IPS DF 6.9 (cell line): ENCODE measurements at places on chromosomes 7 and 10.

DNA sequence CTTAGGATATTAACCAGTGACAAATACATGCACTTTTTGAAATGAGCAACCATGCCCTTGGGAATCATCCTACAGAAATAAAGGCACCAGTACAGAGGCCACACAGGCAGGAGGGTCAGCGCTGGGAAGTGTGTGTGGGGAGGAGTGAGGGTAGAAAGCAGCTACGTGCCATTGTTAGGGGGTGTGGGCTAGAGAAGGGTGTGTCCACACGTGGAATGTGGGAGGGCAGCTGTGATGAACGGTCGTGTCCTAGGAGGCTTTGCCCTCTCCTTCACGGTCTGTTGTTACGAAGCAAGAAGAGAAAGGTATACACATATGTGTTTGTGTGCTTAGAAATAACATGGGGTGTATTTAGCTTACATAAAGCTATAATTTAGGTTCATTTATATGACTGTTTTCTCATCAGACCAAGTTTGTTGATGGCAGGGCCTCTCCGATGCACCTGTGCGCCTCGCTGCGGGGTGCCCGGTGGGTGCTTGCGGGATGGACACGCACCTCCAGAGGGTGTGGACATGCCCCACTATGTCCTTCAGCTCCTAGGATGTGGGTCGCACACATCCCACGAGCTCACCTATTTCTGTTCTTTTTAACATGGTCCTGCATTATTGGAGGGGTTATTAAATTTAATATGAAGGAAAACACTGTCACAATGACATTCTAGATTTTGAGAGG lies 16.9 kb upstream of the GET4 start:
- no peak for DNase-seq

DNA sequence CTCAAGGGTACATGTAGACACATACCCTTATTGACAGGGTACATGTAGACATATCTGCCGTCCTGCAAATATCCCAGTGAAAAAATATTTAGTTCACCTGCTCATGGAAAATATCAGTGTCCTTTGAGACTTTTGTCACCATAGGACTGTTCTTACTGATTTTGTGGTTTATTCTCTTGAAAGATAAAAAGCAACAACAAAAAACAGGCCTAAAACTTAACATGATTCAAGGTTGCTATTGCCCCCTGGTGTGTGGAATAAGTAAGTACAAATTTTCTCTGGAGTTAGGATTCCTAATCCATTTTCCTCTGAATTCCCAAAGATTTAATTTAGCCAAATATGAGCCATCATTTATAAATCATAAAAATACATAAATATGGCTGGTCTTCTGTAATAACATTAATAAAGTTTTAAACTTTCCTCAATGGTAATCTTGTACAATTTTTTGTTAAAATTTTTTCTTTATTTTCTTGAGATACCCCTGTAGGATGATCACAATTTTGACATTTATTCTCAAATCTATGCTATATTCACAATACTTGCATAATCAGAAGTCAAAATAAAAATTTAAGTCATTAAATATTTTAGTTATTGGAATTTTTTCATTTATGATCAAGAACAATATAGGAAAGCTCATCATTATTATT lies 741.4 kb upstream of the POT1 start:
- no peak for DNase-seq

GRCh38 chr7:77879272-77879671 lies 80.7 kb downstream of the PHTF2 start:
- no peak for DNase-seq

DNA sequence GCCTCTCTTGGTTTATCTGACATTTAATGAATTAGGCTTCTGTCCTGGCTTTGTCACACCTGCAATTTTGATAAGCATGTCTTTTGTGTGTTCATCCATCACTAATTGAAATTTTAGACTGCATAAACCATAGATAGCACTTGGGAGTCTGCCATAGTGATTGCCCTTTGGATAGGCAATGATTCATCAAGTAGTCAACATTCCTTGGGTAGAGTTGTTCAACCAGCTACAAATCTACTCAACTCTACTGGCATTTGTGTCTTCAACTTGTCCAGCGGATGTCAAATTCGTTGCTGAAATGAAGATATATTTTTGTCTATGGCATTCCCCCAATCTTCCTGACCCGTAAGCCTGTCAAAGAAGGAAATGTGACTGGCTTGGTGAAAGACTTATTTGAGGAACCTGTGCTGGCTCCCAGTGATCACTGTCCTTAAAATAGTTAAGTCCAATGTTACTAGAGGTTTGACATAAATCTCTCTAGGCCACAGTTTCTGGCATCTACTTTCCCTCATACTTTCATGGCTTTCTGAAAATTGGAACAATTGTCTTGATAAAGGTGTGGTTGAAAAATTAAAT lies 33.7 kb upstream of the CREB5 start:
- DNase-seq = no peak

GRCh38 chr10:102701272-102701671 lies 12.9 kb downstream of the ARL3 start:
- DNase-seq = no peak

DNA sequence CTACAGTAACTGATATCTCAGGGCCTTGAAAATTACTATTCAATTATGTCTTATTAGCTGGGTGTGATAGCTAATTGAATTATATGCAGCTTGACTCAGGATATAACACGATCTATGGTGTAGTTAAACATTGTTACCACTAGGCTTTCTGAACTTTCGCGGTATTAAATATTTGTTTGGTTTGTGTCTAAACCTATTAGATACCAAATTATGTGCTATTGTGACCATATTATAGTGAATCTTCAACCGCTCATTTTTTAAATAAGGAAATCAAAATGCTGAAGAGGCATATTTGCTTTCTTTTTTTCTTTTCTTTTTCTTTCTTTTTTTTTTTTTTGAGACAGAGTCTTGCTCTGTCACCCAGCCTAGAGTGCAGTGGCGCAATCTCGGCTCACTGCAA lies 99.3 kb upstream of the RSU1 start:
- no peak for DNase-seq

DNA sequence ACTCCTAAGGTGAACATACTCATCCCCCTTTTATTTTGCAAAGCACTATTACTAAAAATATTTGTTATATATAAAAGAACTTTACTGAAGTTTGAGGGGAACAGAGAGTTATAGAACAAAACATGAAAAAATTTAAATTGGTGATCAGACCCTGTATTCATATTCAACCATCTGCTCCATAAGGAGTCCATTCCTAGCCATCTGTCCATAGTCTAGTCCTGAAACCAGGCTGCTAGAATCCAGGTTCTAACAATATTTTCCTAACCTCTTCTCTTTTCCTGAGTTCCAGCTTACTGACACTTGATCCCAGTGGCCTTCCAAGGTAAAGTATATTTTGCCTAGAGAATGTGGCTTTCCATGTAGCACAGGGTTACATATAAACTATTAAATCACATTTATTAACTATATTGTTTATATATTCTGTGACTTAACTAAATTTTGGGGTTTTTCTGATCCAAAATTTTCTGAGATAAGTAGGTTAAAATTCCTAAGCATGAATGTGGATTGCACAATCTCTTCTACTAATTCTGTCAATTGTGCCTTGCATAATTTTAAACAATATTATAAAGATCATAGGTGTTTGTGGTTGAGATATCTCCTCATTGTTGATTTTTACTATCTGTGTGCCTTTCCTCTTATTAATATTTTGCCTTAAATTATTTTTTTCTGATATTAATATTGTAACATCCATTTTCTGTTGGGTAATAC lies 137.6 kb upstream of the MAGI2 start:
- DNase-seq = no peak

- no peak for DNase-seq
Observed at GRCh38 chr7:128781851-128782250, 6.3 kb upstream of the OPN1SW start.

DNA sequence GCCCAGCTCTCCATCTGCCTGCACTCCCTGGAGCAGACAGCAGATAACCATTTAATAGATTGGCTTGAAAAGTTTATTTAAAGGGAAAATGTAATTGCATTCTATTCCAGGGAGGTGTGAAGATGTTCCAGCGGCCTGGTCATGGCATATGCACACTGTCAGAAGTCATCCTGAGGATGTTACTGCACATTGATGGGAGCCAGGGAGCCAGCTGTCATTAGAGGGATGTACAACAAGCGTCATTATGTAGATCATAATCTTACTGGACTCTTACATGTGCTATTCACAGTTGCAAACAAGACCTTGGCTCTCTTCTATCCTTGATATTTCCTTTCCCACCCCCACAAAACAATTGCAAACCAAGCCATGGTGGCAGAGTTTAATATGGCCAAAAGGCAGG lies 65.4 kb downstream of the FAM204A start:
- DNase-seq = no peak

GRCh38 chr10:13839430-13839990 lies 252.7 kb downstream of the PRPF18 start:
- no peak for DNase-seq

GRCh38 chr10:17607603-17608332 lies 9.4 kb downstream of the HACD1 start:
- DNase-seq = peak; percentile 11

- no peak for DNase-seq
Observed at GRCh38 chr7:155161690-155162089, 91.6 kb downstream of the HTR5A start.

DNA sequence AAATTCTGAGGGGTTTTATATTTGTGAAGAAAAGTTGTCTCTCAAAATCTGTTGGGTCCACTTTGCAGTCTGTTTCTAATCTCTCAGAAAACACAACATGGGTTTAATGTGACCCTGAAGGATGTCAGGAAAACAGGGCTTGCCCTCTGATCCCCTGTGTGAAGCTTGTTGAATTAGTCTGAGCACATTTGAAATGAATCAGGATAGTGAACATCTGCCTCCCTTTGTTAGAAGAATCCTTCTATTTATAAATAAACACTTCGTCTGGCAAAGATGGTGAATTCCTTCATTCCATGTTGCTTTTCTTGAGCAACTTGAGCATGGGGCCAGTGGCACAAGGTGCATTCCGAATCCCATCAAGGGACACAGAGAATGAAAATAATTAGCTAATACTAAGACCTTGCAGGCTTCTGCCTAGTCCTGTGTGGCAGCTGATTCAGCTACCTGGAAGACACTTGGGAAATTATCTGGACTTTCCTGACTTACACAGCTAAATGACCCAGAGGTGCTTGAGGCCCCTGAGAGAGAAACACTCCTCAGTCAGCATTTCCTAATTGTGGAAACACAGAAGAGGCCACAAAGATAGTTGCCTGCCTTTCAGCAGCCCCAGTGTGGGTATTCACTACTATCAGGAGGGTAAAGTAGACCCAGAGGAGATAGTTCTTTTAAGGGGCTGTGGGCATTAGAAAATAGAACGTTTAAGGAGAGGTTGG lies 305.5 kb downstream of the C7orf25 start:
- no peak for DNase-seq

DNA sequence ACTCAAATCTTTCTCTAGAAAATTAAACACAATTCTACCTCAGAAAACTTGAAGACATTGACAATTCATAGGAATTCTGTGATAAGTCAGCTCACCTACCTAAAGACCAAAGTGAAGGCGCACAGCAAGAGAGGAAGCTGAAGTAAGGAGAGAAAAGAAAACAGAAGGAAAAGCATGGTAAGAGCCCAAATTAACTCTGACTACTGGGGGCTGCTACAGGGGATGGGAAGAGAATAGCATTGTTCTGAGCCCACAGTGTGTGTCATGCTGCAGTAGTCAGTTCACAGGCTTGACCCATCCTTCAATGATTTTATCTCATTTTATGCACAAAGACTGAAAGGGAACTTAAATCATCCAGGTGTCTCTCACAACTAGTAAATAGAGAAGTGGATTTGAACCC lies 111.3 kb downstream of the PTEN start:
- no peak for DNase-seq

DNA sequence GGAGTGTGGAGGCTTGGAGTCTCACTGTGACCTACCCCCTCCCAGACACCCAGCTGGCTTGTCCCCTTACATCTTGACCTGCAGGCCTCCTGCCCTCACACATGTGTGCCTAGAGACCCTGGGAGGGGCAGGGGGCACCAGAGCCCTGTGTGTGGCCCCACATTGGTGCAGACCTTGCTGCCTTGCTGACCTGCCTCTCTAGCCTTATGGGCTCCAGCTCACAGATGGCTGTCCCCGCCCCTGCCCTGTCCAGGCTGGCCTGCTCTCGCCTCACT lies 9.4 kb downstream of the ADAMTS14 start:
- DNase-seq = no peak

DNA sequence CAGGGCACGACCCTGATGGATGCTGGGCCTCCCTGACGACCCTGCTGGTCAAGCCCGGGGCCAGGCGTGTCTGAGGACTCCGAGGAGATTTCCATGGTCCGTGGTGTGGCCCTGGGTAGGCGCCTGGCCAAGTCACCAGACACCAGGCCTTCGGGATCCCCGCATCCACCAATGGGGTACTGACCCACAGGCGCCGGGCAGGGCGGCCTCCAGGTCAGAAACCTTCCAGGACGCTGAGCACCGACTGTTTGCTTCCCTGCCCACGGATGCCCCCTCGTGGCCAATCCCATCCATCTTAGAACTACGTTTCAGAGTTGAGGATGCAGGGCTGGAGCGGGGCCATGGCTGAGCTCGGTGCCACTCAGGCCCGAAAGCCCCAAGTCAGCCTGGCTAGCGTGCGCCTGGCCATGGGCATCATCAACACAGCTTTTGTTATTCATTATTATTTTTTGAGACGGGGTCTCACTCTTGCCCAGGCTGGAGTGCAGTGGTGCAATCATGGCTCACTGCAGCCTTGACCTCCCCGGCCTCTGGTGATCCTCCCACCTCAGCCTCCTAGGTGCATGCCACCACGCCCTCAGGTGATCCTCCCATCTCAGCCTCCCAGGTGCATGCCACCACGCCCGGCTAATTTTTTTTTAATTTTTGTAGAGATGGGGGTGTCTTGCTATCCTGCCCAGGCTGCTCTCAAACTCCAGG lies 7.1 kb upstream of the AMZ1 start:
- DNase-seq = peak; percentile 68

- no peak for DNase-seq
Observed at GRCh38 chr7:152313831-152314604, 121.8 kb downstream of the KMT2C start.

DNA sequence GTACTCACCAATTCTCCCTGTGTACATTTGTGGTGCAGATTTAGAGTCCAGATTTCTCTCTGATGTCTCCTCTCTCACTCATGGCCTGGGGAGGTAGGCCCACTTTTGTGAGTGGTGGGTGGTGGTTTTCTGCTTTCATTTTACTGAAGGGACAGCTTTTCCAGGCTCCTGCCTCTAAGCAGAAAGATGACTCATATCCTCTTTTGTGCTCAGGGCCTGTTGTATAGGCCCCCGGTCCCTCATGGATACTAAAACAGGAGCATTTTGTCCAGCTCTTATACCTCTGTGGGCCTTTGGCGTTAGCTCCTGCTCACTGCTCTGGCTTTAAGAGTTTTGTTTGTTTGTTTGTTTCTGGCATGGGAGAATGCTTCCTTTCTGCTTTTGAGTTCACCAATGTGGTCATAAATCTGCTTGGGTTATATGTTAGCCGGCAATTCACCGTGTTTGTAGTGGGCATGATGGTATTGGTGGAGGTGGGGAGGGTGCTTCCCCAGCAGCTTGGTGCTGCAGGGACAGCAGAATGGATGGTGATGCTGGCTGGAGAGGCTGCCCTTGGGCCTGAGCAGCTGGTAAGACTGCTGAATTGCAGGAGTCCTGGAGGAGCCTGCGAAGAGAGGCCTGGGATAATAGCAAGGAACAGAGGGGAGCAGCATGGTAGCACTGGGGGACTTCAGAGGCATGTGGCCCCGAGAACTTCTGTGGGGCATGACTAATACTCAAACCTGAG lies 468.7 kb downstream of the RPS24 start:
- no peak for DNase-seq

- no peak for DNase-seq
Observed at GRCh38 chr10:17227367-17228090, 512 bp upstream of the VIM start.
